ENCODE measurements at places on chromosomes 5 and 9. TPM values are rescaled to one million over a fixed set of nuclear protein-coding genes. Genes with fewer than 3 reads are reported as not detected.
A peak's percentile ranks its signal among the peaks of the same experiment; 100 is the strongest.

- no peak for DNase-seq
Measured at GRCh38 chr9:22650946-22651345, 204.3 kb downstream of the DMRTA1 start.

DNA sequence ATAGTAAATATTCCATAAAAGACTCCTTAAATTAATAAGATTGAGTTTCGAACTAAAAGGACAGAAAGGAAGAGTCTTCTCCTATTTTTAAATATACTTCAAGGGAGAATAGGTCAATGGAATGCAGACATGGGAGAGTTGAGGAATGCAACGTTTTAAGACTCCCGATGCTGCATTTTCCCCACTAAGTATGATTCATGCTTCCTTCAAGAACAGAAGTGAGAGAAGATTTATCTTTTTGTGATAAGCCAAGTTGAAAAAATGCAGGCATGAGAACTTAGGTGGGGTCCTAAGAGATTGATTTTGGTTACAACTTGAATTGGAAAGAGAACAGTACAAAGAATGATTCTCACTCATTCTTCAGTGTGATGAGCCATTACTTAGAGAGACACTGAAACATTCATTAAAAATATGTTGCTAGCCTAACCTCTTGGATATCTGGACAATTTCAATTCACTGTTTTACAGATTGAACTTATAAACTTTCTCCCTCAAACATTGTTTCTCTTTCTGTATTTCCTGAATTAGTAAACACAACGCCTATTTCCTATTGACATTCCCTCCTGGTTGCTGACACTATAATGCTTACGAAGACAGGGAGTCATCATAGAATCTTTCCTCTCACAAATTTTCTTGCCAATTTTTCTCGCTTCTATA, 1666.1 kb upstream of the WWC1 start:
- no peak for DNase-seq

DNA sequence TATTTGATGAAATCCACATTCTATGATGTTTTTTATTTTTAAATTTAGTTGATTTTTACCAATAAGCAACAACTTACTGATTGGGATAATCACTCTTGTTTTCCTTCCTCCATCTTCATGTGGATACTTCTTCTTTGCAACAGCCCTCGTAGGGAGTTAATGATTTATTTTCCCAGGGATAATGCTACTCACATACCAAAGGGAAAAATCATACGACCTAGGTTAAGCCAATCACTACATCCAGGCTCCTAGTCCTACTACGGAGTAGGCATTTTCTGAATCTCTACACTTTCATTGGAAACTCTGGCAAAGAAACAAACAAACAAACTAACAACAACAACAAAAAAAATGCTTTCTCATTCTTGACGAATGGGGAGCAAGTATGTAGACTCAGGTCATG, 663.4 kb downstream of the PTPRD start:
- no peak for DNase-seq

- DNase-seq = no peak
Measured at GRCh38 chr9:37542895-37543294, 33.3 kb downstream of the FBXO10 start.

GRCh38 chr9:124098141-124098905, 86.8 kb downstream of the LHX2 start:
- DNase-seq = no peak

Gene OR13D1
- total RNA-seq = not detected

Gene CSF1R
- total RNA-seq = 74.8 TPM

DNA sequence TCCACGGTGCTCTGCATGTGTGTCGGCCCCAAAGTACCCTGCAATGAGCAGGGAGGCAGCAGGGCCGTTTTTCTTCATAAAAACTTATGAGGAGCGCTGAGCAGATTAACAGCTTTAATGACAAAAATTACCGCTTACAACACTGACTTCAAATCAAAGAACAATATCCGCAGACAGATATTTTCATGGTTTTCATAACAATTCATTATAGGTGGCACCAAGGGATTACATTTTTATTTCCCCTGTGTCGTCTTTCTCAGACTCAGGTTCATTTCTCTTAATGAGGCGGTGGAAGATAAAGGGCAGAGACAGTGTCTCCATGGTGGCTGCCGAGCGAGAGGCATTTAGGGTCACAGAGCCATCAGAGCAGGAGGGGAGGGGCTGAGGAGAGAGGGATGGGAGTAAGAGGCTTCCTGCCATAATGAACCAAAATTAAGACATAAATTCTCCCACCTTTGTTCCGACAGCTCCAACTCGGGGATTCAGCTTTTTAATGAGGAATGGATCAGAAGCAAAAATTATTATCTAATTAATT, 240.7 kb upstream of the CLINT1 start:
- DNase-seq = no peak

DNA sequence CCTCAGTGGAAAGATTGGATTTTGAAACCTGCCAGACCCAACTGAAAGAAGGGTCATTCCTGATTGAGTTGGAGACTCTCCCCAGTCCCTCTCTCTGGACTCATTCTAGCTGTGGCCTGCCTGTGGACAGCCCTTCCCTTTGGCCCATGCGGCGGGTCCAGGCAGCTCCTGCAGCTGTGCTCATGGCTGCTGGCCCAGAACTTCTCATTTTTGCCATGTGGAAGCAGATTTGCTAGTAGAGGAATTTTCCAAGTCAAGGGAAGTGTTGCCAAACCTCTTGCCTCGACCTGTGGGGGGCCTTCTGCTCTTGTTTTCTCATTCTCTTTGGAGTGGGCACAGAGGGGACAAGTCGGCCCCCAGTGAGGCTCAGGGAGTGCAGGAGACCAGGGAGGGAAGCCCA, 89.2 kb downstream of the ANKRD33B start:
- peak; percentile 77 for DNase-seq

GRCh38 chr5:117463881-117464570, 889.4 kb upstream of the SEMA6A start:
- DNase-seq = no peak
